ENCODE measurements at places on chromosomes 11 and 22.

DNA sequence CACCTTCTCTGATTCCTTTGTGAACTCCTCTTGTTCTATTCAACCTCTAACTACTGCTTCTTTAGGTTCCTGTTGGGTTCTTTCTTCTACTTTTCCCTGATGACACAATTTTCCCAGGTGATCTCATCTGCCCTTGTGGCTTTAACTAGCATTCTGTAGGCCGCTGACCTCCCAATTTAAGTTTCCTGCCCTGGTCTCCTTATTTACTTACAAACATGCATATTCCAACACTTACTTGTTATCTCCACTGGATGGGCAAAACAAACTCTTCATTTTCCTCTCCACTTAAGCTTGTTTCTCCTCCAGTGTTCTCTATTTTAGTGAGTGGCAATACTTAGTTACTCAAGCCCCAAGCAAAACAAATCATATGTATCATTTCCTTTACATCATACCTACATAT is 734.5 kb downstream of the METTL15 start:
- no peak for DNase-seq

GRCh38 chr11:120883404-120884080 is 140.4 kb upstream of the TBCEL start:
- no peak for DNase-seq

DNA sequence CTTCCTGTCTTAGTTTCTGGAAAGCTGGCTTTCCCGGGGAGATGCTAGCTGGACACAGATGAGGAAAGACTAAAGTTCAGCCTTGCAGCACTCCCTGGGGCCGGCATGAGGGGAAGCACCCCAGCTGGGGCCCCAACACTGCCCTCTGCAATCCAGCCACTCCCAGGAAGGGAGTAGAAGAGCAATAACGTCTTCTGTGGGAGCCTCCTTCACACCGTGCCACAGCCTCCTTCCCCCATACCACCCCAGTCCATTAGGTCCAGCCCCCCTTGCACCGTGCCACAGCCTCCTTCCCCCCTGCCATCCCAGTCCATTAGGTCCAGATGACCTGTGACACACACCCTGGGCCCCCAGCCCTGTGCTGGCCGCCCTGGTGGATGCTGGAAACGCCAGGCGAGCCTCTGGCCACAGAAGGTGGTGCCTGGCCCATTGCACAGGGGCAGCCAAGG is 44.1 kb upstream of the PRDM11 start:
- no peak for DNase-seq

DNA sequence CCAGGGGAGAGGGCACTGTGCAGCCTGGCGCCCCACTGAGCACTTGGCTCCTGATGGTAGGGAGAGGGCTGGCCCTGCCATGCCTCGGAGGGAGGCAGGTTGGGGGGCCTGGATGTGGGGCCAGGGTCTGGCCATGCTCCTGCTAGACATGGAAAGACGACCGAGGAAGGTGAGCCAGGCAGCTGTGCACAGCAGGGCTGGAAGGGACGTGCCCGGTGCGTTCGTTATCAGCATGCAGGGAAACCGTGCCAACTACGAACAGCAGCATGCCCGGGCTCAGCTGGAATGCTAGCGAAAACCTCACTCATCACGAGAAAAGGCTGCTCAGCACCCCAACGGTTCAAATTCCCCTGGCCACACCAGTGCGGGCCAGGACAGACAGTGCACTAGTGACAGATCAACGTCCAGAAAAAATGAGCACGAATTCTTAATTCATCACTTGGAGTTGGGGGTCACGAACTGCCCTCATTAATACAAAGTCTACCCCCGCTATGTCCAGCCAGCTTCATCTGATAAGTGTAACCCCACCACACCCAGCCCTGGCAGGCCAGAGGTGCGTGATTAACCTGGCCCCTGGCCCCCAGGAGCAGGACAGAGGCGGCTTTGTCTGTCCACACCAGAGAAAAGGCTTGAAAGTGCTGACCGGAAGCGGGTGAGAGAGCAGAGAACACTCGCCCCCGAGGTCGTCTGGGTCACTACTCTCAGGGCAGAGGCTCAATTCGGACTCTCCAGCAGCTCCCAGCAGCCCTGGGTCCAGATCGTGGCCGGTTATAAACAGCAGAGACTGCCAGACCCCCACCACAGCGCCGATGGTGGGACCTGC is 84.2 kb downstream of the CELSR1 start:
- DNase-seq: no peak

- no peak for DNase-seq
Measured at GRCh38 chr11:106386519-106386918, 309.1 kb downstream of the AASDHPPT start.

DNA sequence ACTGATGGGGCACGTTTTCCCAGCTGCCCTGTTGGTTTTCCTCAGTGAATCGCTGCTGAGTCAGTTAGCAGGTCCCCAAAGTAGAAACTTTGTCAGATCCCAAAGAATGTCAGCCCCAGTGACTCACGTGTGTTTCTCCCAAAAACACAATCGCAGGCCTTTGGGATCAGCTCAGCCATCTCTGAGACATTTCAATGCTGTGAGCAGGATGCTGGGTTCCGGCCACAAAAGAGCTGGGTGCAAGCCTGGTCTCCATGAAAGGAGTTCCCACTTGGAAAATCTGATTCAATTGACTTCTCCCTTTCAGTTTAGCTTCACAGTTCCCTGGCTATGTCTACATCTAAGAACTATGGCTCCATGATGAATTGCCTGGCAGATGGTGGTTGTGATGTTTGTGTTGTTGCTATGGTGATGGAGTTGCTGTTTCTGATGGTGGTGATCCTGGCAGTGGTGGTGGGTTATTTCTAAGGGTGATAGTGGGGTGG is 28.0 kb downstream of the MYEOV start:
- no peak for DNase-seq

- DNase-seq: no peak
Measured at GRCh38 chr22:17880020-17880419, 105.8 kb upstream of the BID start.

DNA sequence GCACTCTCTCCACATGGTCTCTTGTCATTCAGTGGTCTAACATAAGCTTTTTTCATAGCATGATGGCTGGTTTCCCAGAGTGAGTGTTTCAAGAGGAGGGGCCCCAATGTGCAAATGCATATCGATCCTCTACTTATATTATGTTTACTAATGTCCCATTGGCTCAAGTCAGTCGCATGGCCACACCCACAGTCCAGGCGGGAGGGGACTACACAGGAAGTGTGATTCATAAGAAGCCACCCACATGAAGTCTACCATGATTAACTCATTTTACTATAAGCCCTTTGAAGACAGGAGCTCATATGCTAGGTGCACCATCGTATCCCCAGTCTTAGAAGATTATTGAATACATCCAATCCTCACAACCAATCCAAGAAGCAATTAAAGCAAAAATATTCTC is 89.5 kb upstream of the ISX start:
- DNase-seq: no peak

GRCh38 chr11:72768581-72768980 is 16.4 kb upstream of the ARAP1 start:
- no peak for DNase-seq
